SK-N-SH treated with all-trans-retinoic acid at 6 μM for 48 hours (cell line): ENCODE measurements at places on chromosomes 6 and 20.

GRCh38 chr6:156954191-156954590, 177.0 kb downstream of the ARID1B start:
- no peak for ATAC-seq

DNA sequence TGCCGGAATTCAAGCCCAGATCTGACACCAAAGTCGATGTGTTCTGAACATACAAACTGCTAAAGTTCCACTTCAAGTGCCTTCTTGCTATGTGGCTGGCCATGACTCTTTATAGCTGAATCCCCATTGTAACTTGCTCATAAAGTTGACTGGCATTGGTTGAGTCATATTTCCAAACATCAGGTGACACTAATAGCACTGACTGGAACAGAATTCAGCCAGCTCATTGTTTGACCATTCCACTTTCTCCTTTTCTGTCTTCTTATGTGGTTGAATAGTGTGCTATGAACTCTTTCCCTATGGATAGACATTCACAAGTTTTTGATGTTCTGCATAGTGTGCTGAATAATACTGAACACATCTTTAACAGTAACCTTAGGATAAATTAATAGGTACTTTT, 266.2 kb upstream of the ZFP64 start:
- no peak for ATAC-seq

DNA sequence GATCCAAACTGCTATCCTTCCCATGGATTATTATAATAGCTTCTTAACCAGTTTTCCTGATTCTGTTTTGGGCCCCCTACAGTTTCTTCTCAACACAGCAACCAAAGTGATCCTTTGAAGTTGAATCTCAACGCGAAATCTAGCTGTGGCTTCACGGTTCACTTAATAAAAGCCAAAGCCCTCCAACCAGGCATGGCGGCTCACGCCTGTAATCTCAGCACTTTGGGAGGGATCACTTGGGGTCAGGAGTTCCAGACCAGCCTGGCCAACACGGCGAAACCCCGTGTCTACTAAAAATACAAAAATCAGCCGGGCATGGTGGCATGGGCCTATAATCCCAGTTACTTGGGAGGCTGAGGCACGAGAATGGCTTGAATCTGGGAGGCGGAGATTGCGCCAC, 3.3 kb downstream of the RMND1 start:
- ATAC-seq, result no peak

DNA sequence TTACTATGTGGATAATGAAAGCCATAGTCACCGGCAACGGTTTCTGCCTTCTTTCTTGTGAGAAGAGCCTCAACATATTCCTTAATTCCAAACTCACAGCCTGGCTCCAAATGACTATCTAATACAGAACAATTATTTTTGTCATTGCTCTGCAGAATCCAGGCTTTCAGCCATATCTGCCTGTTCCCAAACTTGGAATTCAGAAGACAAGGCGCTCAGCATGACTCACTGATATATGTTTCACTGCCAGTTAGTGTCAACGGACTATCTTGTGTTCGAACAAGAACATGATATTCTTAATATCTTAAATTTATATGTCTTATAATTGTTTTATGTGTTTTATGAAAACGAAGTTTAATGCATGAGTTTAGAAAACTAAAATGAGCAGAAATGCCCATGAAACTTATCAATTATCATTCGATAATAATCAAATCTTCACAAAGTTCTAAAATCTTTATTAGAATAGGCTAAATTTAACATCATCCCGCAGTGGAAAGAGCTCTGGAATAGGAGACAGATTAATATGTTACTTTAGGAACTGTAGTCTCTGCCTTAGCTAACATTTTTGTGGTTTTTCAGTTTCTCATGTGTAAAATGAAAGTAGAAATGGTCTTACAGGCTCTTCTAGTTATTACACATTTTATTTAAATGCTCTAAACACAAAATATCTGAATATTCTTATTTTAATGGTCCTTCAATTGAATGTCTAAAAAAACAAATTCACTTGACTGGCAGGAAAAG, 669.3 kb upstream of the GJE1 start:
- ATAC-seq, result peak; percentile 91

GRCh38 chr6:169953686-169954085, 202.3 kb downstream of the ERMARD start:
- no peak for ATAC-seq

DNA sequence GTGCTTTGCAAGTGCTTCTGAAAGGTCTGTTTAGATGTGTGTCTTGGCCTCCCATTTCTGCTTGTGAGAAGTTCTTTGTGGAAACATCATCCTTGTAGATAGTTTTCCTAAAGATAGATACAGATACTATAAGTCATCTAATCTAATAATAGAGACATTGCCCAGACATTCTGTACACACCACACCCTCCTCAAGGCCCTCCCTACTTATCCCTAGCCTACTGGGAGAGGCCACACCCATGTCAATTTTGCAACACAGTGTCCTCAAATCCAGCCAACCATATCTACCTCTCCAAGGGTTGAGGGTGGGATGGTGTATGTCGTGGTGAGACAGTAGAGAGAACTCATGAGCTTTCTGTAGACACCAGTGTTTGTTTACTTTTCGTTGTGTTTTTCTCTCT, 6.2 kb downstream of the KDM1B start:
- ATAC-seq, result peak; percentile 58; the same call in 2 of the 3 replicates

- no peak for ATAC-seq
Measured at GRCh38 chr20:47531458-47531857, 29.8 kb downstream of the NCOA3 start.

GRCh38 chr6:33578588-33579011, 1.5 kb downstream of the BAK1 start:
- ATAC-seq, result no peak

DNA sequence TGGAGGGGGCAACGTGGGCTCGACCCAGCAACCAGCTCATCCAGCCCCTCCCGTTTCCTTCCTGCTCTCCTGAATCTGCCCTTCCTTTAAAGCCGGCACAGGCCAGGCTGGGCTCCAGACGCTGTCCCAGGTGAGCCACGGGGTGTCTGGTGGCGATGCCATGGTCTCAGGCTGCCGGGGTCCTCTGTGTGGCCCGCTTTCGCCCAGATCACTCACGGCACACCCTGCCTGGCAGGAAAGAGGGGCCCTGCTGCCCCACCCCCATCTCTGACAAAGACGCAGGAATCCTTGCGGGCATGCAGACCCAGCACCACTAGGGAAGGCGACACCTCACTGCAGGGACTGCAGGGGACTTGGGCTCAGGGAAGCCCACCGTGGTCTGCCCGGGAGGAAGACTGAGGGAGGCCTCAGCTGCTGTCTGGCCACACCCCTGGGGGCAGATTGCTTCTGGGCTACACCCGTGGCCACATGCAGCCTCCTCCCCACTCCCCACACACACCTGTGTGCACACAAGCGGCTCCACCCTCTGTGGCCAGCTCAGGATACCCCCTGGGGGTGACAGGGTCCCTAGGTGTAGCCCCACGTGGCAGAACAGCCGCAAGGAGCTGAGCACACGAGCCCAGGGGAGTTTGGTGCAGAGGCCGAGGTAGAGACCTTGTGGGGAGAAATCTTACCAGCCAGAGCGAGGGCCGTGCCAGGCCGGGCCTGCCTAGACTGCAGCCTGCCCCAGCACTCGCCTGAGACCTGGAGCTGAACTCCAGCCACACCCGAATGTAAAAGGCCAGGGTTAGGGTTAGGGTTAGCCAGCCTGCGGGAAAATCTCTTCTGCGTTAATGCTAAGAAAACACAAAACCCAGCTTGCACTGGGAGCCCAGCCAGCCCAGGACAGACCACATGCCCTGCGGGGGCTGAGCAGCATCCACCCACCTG, 104.6 kb downstream of the DLL1 start:
- no peak for ATAC-seq
